SW 1271 (cell line): ENCODE measurements at places on chromosomes 5 and 9.

DNA sequence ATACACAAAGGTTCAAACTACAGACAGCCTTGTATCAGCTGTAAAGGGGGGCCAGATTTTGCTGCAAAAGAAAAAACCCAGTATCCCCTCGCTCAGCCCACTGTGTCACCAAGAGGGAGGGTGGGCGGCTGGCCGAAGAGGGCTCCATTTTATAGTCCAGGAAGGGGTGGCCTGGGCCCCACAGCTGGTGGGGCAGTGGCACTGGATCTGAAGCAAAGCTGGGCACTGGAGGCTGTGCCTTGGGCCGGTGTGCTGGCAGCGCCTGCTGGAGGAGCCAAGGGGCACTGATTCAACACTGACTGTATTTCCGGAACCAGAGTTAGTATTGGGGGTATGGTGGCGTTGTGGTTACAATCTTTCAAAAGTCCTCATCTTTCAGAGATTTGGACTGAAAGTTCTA lies 9.1 kb downstream of the BRD3 start:
- peak; percentile 15 for DNase-seq

- no peak for DNase-seq
Observed at GRCh38 chr5:111635151-111635902, 121.7 kb downstream of the NREP start.

GRCh38 chr9:128552744-128553440 lies 505 bp downstream of the SPTAN1 start:
- peak; percentile 28 for DNase-seq

DNA sequence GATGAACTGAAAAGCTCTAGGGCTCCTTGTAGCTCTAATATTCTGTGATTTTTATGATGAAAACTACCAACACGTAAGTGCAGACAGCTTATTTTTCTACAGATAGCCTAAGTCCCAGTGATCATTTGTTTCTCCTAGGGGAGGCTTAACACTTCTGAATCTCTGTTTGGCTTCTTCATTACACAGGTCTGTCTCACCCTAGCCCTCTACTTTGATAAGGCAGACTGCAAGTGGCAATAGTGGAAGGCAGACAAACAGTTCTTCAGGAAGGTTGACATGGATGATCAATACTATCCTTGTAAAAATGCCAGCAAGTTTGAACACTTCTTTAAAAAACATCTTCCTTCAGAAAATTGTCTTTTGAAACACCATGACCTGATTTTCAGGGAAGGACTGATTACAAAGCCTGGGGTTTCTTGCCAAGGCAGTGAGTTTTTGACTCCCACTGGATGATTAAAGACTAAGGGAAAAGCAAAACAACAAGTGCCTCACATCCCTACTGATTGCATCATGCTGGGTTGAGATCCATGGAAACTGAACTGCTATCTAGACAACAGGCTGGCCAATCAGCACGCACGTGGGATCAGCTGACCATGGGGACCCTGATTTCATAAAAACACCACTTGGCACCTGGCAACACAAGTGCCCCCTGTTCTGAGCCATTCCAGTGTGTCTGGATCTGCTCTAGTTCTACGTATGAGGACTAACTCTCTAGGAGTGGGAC lies 212.2 kb downstream of the SMARCA2 start:
- DNase-seq = no peak

GRCh38 chr5:31362931-31363568 lies 168.8 kb downstream of the DROSHA start:
- no peak for DNase-seq

DNA sequence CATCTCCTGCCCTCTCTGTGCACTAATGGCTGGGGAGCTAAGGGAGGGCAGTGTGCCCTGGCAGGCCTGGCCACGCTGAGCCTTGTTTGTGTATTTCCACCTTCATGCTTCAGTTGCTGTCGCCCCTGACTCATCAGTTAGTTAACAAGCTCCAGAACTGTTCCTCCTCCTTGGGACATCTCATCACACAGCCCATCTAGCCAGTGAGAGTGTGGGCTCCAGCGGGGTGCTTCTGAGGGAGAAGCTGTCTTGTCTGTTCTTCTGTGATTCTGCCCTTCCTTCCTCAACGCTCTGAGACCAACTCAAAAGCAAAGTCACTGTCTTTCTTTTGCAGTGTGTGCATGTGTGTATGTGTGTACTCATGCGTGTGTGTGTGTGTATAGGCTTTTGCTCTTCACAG lies 58.3 kb upstream of the CPEB4 start:
- no peak for DNase-seq

DNA sequence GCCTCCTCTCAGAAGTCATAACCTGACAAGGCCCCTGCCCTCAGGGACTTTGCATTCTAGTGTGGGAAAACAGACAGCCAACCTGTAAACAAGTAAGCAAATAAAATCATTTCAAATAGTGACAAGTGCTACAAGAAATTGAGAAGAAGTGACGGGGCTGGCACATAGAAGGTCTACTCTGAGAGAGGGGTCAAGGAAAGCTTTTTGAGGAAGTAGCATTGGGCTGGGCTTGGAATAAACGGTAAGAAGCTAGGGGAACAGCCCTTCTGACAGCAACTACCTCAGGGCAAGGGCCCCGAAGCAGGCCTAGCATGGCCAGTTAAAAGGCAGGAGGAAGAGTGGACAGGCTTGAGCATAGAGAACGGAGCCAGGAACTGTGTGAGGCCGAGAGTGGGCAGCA lies 4.8 kb upstream of the SLC2A8 start:
- no peak for DNase-seq

DNA sequence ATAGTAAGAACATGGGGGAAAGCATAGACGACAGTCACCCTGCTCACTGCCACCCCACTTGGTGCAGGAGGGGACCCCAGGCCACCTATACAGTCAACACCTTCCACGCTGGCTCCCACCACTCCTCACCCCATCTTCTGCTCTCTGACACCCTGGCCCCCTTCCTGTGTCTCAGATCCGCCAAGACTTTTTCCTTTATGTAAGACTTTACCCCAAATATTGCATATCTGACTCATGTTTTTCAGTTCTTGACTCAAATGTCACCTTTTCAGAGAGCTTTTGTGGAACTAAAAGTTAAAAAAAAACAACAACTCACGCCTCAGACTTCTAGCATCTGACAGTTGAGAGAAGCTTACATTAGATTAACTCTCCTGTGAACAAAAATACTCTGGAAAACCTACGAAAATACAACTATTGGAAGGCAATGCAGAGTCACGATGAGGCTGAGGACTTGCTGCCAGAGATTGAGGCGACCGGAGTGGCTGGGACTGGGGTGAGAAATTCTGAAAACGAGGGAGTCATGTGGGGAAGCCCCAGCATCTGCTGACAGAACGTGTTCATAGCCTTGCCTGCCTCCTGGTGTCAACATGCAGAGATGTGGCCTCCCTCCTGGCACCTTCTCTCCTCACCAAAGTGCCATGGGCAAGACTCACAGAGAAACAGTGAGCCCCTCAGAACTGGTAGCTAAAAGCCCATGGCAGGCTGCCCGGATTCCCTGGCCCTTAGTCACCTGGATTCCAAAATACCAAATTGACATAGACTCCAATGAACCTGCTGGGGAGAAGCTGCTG lies 22.4 kb upstream of the FCN2 start:
- peak; percentile 54 for DNase-seq

- DNase-seq = no peak
Observed at GRCh38 chr9:91274949-91275492, 86.7 kb downstream of the AUH start.

DNA sequence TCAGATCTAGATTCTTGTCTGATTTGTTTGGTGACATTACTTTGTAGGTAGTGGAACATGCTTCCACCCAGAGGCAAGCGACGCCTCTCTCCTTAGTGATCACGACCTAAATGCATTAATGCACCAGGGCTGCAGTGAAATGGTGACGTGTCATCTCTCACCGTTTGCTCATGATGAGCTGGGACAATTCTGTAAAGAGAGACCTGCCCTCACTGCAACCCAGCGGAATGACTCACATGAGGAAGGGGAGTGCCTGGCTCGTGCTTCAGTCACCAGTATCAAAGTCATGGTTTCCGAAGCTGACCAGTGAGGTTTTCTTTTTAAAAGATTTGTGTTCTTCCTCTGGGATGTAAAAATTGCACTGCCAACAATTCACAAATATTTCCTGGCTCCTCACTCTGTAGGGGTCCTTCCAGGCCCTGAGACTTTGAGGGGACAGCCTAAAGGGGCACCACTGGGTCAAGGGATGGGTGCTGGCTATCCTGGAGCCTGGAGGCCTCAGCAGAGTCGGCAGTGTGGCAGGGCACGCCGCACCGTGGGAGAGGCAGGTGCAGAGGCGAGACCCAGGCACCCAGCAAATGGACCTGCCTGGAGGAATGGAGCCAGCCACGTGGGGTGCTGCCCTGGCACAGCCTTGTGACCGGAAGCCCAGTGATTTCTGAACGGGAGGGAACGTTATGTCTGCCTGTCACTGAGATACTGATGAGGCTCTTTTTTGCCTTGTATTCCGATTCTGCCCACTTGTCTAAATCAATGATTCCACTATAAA lies 17.3 kb downstream of the QSOX2 start:
- no peak for DNase-seq

GRCh38 chr5:125897089-125897488 lies 526.1 kb upstream of the GRAMD2B start:
- DNase-seq = no peak

DNA sequence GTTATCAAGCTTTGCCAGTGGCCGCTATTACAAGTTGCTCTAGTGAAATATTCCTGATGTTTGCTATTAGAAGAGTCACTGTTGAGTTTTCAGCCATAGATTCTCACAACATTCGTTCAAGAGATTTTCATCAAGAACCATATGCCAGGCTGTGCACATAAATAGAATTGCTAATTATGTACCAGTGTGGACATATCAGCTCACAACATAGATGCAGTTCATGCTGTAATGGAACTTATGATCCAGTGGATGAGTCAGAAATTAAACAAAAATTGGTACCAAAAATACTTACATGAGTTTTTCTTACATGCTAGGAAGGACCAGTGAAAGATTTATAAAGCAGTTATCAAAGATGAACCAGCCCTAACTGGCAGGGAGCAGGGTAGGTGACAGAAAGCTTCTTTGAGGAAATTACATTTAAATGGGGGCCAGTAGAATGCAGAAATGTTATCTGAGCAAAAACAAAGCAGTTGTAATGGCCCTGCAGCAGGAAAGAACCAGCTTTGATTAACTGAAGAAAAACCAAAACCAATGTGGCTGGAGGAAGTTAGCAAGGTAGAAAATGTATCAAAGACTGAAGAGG lies 404.2 kb downstream of the DNAH5 start:
- no peak for DNase-seq

GRCh38 chr5:39479537-39479936 lies 54.8 kb upstream of the DAB2 start:
- no peak for DNase-seq

DNA sequence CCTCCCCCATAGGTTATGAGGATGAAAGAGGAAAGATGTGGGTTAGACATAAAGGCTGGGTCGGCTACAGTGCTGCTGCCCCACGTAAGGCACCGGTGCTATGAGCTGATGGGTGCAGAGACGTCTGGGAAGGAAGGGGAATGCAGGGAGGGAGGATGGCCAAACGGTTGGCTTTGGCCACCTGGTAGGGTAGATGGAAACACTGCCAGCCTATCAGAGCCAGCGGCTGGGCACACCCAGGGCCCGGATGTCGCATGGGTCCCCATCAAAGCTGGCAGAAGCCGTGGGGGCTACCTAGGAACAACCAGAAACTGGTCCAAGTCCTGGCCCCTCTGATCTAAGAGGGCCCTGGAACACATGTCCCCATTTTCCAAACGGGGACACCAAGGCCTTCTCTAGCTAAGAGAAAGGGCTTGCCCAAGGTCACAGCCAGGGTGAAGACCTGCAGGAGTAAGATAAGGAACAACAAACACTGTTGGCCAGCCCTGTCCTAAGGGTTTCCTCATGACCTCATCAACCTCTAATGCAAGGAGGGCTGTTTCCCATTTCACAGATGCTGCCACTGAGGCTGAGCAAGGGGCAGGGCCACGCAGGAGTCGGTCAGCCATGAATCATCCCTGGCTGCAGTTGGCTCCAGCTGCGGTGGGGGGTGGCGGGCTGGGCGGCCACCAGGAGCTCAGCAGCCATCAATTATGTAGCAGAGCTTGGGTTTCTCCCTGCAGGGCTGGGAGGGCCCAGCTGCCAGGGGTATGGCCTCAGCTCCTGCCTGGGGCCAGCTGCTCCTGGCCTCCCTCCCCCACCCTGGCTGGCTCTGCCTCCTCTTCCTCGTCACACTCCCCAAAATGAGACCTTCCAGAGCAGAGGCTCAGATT lies 4.9 kb downstream of the SH3GLB2 start:
- no peak for DNase-seq

GRCh38 chr9:78541868-78542443 lies 245.0 kb downstream of the PSAT1 start:
- DNase-seq = no peak

DNA sequence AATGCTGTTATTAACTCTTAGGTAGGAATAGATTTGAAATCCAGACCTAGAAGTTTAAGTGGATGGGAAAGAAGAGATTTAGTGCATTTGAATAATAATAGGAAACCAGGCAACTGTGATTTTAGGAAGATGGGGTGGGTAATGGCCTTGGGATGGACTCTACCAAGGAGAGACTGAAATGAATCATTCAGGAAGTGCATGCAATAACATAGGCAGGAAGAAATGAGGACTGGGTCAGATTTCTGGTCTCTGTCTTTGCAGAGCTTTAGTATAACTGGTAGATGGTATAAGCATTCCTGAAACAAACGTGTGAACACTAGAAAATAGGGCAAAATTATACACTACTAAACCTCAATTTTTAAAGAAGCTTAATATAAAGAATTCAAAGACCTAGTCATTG lies 274.4 kb upstream of the CLINT1 start:
- DNase-seq = no peak

DNA sequence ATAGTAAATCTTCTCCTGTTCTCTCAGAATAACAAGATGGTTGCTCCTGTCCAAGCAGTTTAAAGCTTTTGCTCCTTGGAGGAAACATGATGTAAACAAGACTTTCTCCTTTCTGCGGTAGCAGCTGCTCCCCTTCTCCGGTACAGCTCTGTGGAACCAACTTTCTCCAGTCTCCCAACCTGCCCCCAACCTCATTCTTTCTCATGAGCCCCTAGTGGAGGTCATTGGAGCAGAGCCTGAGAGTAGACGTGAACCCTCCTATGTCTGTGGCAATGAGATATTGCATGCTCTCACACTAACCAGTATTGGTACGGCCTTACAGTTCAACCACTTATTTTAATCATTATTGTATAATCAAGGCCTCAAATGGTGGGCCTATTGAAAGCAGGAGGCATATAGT lies 483.8 kb upstream of the CDH10 start:
- DNase-seq = no peak

DNA sequence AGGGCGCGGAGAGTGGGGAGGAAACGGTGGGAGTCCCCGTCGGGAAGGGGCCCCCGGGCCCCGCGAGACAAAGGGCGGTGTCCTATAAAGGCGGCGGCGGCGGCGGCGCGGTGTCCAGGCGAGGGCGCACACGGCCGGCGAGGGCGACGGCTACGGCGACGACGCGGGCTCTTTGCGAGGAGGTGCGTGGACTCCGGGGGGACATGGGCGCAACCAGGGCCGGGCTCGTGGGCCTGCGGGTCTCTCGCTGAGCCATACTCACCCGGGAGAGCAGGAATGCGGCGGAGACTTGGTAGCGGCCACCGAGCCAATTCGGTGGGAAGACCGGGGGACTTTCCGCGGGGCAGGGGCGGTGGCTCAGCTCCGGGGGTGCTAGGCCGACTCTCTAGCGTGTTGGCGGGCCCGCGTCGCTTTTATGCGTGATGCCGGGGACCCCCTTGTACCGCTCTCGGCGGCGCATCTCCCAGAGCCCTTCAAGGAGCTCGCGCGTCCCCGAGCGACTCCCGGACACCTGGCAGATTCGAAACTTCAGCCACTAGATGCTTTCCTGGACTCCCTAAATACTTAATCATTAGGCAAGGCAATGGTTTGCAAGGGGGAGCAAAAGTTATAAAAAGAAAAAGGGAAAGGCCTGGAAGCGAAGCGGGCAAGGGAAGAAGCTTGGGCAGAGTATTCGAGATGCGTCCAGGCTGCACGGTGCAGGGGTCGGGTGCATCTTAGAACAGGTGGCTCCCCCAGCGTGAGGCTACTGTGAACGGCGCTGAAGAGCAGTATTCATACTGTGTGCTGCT lies 5.9 kb upstream of the TAL2 start:
- no peak for DNase-seq
